ENCODE measurements at places on chromosomes 13 and 19.

DNA sequence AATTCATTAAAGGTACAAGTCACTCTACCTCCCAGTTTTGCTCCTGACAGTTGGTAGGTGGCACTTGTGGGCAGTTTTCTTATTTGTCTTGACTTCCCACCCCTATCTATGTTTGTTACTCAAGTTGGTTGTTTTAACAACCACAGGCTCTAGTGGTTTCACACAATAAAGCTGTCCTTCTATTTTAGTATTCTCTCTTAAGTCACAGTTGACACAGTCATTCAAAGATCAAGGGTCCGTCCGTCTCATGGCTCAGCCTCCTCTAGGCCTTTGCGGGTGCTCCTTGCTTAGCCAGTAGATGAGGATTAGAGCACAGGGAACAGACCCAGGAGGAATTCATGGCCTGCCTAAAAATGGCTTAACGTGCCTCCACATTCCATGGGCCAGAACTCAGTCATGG lies 573.7 kb downstream of the IRS2 start:
- DNase-seq, result no peak

- DNase-seq, result no peak
Observed at GRCh38 chr13:53100394-53101063, 71.9 kb downstream of the OLFM4 start.

DNA sequence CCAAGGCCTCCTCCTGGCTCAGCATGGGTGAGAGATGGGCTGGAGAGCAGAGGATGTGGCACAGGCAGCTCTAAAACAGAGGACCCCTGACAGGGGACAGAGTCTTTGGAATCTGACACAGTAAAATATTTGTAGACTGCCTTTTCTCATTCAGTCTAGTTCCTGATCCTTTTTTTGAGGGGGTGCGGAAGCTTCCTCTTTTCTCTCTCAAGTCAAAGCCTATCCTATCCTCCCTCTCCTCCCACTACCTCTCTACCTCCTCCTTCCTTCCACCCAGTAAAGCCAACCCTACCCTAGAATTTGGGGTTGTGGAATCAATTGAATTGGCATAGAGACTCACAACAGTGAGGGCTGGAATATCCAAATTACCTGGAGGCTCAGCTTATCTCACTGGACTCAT lies 82.0 kb downstream of the TEX26 start:
- no peak for DNase-seq

- no peak for DNase-seq
Observed at GRCh38 chr19:17138937-17139598, 63.5 kb downstream of the MYO9B start.

DNA sequence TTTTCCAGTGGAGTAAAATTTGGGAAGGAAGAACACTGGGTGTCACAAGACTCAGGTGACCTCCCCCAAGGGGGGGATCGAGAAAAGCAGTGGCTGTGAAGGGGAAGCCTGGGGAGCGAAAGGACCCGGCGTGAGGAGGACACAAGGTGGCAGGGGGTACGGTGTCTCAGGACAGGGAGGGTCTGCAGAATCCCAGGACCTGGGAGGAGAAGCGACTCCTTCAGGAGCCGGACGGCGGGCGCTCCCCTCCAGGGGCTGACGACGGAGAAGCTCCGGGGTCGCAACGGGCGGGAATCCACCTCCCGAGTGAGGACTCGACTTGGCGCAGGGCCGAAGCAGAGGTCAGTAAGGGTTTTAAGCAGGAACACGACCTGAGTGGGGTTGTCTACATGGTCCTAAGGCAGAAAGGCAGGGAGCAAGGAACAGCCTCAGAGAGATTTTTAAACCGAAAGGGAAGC lies 529 bp downstream of the ZNF836 start:
- no peak for DNase-seq

GRCh38 chr13:48216204-48216711 lies 16.7 kb upstream of the ITM2B start:
- DNase-seq, result no peak

GRCh38 chr19:738509-739128 lies 12.3 kb upstream of the MISP start:
- DNase-seq, result no peak

DNA sequence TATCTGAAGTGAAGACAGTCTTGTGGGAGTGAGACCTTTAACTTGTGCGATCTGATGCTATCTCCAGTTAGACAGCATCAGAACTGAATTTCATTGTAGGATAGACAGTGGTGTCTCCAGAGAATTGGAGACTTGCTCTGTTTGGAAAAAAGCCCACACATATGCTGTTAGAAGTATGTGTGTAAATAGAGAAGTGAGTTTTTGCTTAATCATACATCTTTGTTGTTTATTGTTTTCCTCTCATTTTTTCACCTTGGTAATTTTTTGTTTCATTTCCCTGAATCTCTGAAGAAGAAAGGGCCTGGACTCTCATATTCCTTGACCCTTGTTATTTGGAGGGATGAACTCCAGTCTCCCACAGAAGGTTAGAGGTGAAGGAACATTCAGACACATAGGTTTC lies 21.8 kb downstream of the FPR3 start:
- DNase-seq, result no peak

Measured in SIG-M5 (cell line).